ENCODE measurements at places on chromosomes 6 and 20.

GRCh38 chr6:110563711-110564110, 87.3 kb upstream of the SLC22A16 start:
- DNase-seq = no peak

- DNase-seq = no peak
These were observed 31.9 kb downstream of the MYH7B start for GRCh38 chr20:34987288-34988190.

DNA sequence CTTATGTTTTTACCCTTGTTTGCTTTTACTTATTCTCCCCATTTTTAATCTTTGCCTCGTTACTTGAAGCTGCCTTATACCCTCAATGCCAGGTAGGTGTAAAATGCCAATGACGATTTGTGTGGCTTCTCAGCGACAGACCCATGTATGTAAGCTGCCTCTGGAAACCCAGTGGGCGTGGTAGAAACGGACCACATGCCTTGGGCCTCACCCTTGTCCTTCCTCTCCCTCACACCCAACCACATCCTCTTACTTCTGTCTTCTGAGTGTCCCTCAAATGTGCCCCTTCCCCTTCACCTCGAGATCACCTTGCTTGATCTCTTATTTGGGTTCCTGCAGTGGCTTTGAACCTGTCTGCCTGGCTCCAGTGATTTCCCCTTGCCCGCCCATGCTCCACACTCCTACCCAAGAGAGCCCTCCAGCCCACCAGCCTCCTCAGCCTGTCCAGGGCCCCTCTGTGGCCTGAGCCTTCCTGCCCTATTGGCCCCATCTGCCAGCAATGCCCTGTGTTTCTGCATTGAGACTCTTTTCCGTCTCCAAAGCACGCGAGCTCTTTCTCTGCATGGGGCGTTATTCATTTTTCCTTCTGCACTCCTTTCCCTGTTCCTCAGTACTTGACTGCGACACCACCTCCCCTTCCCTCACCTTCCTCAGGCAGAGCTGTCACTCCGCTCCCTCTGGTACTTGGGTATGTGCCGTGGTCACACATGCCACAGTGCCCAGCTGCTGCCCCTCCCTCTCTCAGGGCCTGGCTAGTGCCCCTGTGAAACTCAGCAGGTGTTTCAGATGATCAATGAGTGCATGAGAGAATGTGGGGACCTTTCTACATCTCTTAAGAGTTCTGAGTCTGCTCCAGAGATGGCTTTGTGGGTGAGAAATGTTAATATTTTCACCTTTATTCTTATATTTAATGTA, 115.4 kb downstream of the SLX4IP start:
- DNase-seq = no peak

- DNase-seq = no peak
These were observed 1043.4 kb upstream of the FLRT3 start for GRCh38 chr20:15380770-15381169.

DNA sequence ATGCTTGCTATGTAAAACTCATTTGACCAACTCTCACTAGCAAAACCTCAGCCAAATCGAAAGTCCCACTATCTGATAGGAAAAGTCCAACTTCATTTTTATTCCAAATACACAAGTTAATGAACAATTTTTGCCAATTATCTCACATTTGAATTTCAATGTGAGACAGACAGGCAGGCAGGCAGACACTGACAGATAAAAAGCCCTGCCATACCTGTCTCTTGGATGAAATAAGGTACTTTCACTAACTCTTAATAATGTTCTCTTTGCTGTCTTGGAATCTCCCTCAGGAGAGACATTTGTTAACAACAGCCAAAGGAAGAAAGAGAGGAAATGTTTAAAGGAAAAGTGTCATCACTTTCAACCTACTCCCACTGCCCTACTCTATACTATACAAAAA, 82.0 kb downstream of the RNGTT start:
- DNase-seq = no peak

- no peak for DNase-seq
These were observed 95.7 kb upstream of the POPDC3 start for GRCh38 chr6:105275542-105275941.

- DNase-seq = no peak
These were observed 277.6 kb upstream of the RNF217 start for GRCh38 chr6:124684621-124685020.

GRCh38 chr20:34074101-34074760, 37.8 kb downstream of the EIF2S2 start:
- no peak for DNase-seq

DNA sequence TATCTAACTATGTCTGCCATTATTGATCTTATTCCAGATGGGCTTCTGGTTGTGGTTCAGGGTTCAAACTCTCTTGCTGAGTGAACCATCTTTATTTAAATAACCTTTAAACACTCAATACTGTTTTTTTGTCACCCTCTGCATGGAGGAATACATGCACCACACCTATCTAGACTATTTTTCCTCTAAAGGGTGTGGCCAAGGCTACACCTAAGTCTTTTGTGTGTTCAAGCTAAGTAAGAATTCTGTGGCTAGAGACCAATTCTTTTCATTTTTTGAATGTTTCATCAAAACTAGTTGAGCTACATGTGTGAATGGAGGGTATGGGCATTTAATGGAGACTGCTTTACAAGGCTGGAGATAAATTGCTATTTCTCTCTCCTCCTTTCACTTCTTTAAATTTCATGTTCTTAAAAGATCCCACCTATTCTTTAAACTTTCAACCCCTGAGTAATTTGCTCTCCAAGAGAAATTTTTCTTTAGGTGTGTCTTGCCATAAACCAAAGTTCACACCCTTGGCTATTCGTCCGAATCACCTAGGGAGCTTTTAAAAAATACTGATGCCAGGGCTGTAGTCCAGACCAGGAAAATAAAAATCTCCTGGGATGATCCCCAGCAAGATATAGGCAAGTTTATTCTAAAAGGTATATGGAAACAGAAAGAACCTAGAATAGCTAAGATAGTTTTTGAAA, 24.8 kb upstream of the MBOAT1 start:
- no peak for DNase-seq

GRCh38 chr6:150902142-150902776, 36.8 kb downstream of the MTHFD1L start:
- no peak for DNase-seq

GRCh38 chr6:12196326-12196936, 93.7 kb upstream of the EDN1 start:
- DNase-seq = no peak

DNA sequence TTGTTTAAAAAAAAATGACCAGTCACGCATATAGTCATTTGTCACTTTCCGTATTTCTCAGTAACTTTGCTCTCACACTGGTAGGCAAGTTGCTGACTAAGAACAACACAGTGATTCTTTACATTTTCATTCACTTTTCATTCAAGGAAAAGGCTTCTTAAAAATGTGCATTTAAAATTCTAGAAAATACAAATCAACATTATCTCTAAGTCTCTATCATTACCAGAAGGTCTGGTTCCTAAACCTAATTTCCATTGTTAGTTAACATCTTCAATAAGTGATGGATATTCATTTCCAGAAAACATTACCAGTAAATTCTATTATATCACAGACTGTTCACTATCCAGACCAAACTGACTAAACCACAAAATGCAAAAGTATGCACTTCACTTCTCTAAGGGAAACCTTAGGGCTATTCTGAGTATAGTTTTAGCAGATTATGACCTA, 115.3 kb downstream of the AHI1 start:
- DNase-seq = no peak

DNA sequence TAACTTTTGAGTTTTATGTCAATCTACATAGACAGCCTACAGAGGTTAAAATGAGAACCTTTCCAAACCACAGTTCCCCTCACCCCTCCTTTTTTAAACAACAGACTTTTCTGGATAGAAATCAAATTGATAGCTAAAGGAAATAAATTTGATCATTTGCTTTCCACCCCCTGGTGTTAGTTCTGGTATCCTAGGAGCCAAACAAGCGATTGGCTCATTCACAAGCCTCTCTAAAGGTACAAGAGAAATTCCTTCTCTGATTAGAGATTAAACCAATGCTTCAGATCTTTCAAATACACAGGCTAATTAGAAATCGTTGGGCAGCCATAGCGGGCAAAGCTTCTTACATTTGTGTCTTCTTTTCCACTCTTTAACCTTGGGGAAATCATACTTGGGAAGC, 232.3 kb downstream of the TBC1D7 start:
- no peak for DNase-seq

DNA sequence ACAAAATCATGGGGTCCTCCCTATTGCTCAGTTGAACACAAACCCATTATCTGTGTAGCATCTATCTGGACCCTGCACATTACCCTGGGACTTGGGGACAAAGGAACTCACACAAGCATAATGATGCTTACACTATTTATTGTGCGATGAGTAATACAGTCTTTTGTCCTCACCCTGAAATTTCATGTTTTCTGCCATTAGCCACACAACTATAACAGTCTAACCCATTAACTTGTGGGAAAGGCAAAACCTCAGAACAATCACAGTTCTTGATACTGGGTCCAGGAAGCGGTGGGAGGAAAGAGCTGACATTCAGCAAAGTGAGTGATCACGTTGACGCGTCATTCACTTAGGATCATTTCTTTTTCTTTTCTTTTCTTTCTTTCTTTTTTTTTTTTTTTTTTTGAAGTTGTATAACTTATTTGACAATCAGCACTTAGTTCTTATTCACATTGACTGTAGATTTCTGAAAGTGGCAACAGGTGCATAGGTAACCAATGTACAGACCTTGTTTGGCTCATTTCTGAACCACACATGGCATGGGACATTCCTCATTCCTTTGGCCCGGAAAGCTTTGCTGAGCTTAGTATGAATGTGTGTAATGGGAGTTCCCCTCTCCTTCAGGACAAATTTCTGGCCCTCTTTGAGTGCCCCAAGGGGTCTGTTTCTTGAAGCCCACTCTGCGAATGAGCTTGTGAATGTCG, 94.8 kb upstream of the CNKSR3 start:
- DNase-seq = no peak

- DNase-seq = no peak
These were observed 116.8 kb upstream of the DST start for GRCh38 chr6:56759521-56759920.

DNA sequence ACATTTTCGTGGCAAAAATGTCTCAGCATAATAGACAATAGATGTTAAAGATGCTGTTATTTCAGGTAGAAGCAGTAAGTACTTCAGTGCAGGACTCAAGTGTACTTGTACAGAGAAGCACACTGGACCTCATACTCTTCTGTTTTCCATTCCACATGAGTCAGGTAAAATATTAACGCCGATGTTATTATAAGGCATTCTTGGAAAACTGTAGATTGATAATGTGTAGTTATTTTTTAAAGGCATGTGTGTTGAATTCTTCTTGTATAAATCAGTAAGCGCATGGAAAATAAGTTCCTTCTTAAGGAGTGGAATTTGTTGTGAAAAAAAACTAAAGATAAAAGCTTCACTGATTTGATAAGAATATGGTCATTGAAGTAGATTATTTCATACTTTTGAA, 45.8 kb downstream of the DOP1A start:
- no peak for DNase-seq

DNA sequence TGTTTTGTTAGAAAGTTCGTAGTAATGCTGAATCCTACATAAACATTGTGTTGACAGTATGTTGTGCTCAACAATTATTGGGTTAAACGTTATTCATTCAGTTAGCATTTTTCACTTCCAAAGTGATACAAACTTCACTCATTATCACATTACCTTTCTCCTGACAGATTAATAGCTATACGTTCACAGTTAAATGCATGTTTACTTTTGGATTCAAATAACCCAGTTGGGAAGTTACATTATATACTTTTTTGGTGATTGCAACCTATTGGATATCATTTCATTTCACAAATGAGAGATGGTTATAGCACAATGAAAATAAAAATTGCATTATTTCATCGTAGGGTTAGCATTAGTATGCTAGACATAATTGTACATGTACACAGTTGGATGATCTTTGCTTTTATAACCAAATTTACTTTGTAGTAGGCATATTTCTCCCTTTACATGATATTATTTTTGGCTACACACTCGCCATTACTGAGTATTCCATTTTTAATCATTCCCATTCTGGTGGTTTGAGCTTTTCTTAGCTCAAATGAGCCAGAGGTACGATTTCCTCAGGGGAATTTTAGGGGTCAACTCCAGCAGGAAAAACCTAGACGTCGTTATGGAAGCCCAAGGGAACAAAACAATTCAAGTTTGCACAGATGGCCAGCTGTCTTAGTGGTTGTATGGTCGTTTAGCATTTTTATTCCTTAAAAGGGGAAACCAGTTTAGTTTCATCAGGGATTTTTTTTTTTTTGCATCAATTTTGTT, 2.1 kb upstream of the HIVEP1 start:
- DNase-seq = no peak

- DNase-seq = no peak
These were observed 21.7 kb downstream of the SERPINB1 start for GRCh38 chr6:2819978-2820377.

- no peak for DNase-seq
These were observed 3.4 kb upstream of the TNXB start for GRCh38 chr6:32112431-32112980.

DNA sequence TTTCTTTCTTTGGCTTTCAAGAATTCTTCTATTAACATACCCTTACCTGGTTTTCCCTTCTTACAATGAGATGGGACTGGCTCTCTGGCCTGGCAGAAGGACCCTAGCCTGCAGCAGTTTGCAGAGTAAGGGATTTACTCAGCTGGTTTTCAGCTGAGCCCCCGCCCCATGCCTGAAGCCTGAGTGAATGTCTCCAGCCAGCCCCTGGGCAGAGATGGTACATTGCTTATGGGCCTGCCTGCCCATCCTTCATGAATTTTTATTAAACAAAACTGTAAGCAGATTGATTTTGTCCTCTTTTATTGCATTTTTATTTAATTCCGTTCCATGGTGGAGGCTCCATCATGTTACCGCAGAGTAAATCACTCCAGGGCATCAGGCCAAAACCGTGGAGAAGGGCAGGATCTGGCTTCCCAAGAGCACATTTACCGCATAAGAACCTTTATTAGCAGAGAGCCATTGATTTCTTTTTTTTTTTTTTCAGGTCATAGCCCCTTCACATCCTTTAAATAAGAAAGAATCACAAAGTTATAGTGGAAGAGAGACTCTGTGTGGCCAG, 316.2 kb downstream of the DHX35 start:
- no peak for DNase-seq

GRCh38 chr6:53495506-53496499, 49.1 kb downstream of the GCLC start:
- no peak for DNase-seq

DNA sequence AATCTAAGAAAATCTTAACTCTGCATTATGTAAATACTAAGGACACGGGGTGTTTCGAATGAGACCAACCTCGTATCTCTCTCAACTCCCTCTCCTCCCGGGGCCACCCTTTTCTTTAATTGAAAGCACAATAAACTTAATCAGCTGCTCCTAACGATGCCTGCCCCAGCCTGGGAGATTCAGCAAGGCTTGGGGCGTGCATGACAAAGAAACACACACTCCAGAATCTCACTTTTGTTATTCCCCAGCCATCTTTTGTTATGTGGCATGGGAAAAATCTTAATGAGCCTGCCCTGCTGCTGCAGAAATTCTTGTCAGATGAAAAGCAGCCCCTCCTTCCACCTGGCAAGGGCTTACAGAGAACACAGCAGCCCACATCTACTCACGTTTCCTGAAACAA, 117.4 kb downstream of the TTLL2 start:
- no peak for DNase-seq

Data from T47D (cell line).